Stimulated activated CD4-positive, alpha-beta T cell treated with anti-CD3 and anti-CD28 coated beads, Interleukin-1b, Interleukin-23, amount 100 ng/mL, for 1 hour (primary cell): ENCODE measurements at places on chromosomes 5 and 9.

GRCh38 chr9:86632537-86632936 is 278.3 kb upstream of the TUT7 start:
- DNase-seq, result no peak

DNA sequence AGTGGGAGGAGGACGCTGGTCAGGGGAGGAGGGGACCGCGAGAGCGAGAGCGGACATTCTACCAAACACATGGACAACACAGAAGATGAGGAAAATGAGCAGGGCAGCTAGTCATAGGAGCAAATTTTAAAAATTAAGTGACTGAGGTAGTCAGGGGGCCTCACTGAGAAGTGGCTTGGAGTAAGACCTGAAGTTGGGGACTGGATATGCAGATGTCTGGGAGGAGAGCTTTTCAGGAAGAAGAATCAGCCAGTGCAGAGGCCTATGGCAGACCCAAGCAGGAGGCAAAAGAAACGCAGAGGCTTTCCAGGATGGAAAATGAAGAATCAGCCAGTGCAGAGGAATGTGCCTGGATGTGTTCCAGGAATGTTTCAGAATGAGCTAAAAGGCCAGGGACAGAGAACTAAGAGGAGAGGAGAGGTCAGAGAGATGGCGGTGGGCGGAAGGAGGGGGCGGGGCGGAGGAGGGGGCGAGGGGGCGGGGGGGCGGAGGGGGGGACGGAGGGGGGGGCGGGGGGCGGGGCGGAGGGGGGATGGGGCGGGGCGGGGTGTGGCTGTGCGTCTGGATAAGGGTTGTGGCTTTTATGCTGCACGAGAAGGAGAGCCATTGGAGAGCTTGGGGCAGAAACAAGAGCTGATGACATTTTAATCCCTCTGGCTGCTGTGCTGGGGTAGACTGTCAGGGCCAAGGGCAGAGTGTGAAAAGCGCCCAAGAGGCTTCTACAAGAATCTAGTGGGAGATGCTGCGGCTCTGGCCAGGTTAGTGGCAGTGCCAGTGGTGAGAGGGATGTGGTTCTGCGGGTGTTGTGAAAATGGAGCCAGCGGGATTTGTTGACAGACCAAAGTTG is 129.6 kb downstream of the KCNIP1 start:
- DNase-seq, result no peak

DNA sequence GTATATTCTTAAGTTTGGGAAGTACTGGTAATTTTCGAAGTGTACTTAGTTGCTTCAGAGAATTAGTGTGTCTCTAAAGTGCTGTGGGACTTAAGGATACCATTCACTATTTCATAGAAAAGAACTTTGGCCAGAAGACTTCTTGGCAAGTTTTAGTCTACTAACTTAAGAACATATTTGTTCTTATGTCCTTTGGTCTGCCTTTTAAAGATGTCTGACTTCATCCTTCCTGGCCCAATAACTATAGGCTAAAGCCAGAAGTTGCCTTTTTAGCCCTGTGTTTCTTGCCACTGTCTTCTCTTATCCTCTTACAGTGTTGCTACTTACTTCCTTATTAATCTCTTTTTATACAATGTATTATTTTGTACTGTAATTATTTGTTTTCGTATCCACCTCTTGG is 6.3 kb downstream of the RBM27 start:
- DNase-seq, result no peak

DNA sequence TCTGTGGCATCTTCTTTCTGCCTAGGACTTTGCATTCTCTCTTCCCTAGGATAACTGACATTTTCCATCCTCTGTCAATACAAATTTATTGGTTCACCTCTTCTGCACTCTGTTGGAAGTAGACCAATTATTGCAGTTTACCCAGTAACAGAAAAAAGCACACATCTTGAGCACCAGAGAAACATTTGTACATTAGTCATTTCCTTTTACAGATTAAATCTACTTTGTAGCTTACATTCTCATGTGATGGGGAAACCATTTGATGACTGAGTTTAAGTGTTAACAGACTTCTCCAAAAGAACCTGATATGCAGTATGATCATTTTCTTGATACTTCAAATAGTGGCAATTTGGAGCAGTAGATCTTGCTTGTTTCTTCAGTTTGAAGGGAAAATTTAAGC is 1098.8 kb downstream of the DTWD2 start:
- no peak for DNase-seq

- DNase-seq, result no peak
Measured at GRCh38 chr5:1010181-1010510, 1.5 kb downstream of the NKD2 start.

- DNase-seq, result no peak
Measured at GRCh38 chr9:138006576-138007233, 129.1 kb downstream of the CACNA1B start.

- no peak for DNase-seq
Measured at GRCh38 chr9:83043597-83043996, 19.3 kb downstream of the RASEF start.

GRCh38 chr9:124347968-124348358 is 67.3 kb downstream of the PSMB7 start:
- DNase-seq, result no peak

DNA sequence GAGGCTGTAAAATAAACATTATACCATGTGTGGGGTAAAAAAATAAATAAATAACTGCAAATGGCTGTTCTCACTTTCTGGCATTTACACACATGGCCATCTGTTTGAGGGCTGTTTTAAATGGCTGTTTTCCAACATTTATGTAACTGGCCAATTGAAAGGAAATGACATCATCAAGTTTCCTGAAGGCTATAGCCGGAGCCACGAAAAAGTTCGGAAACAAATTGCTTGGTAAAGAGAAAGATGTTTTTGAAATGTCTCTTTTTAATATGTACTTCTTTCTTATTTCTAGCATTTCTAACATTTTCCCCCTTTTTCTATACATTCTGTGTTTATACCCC is 95.4 kb upstream of the DAB2 start:
- DNase-seq, result no peak
